ENCODE measurements at places on chromosomes 1 and 21.

GRCh38 chr1:98044766-98045165 lies 123.9 kb upstream of the DPYD start:
- no peak for DNase-seq

GRCh38 chr21:30146558-30147282 lies 19.9 kb downstream of the CLDN17 start:
- peak; percentile 34 for DNase-seq

- no peak for DNase-seq
Observed at GRCh38 chr1:241713316-241713715, 61.2 kb downstream of the WDR64 start.

- no peak for DNase-seq
Observed at GRCh38 chr1:176899321-176899720, 265.2 kb downstream of the ASTN1 start.

Data from Daoy (cell line).